AG10803 (cell line): ENCODE measurements at places on chromosomes 3 and 15.
A peak's percentile ranks its signal among the peaks of the same experiment; 100 is the strongest.

DNA sequence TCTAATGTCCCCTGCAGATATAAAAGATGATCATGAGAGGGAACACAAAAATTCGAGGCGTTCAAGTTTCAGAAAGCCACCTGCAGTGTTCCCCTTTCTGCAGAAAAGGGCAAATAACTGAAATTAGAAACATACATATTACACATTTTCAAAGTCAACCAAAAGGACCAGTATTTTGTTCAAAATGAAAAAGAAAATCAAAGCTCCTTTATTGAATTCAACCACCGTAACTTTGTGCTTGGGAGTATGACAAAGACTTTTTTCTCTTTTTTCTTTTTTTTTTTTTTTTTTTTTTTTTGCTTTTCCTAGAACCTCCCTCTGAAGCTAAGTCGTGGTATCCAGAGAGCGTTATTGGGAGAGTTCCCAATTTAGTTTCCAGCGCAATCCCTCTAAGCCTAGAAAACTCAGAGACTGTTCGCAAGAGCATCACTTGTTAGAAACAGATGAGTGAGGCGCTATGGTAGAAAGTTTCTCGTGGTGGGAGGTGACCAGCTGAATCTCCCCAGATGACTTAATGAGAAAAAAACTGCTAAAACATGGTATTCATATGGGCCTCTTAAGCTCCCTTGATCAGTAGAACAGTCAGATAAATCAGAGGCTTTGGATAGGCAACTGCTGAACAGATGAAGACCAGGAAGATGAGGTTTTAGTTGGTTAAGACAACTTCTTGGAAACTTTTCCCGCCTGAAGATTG lies 77.4 kb downstream of the MB21D2 start:
- DNase-seq, result no peak

DNA sequence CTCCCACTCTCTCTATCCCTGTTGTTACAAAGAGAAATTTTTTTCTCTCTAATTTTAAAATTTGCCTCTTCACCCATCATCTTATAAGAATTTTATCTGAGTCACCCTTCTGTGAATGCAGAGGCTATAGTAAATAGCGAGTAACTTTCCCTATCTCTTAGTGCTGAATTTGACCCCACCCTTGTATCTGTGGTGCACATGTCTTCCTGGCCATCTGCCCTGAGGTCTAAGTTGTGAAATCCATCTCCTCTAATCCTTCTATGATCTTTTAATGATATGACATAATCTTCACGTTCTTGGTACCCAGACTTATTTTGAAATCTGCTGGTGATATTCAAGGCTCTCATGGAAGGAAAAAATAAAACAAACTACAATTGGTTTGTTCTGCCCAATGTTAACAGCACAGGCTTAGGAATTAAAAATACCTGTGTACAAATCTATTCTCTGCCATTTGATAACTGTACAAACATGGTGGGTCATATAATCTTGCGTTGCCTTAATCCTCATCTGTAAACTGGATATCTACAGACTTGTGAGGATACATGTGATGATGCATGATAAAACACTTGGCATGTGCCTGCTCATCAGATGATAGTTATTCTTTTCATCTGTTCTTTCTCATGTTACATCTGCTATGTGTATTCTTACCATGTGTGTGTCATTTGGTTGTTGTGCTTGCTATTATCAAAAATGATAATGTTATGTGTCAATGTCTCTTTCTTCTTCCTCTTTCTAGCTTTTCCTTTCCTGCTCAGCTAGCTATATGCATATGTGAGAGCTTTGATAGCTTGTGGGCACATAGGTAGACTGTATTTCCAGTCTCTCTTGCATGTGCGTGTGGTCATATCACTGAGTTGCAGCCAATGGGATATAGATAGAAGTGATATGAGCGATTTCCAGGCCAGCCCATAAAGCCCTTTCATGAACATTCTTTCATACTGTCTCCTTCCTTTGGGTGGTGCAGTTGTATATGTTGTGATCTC lies 13.7 kb upstream of the CCR3 start:
- DNase-seq, result peak; percentile 84

GRCh38 chr15:71249986-71250385 lies 134.7 kb downstream of the THSD4 start:
- no peak for DNase-seq

- DNase-seq, result no peak
These were observed 213.5 kb downstream of the EDEM1 start for GRCh38 chr3:5401002-5401401.

GRCh38 chr3:45545476-45545875 lies 49.1 kb upstream of the LIMD1 start:
- peak; percentile 30 for DNase-seq

DNA sequence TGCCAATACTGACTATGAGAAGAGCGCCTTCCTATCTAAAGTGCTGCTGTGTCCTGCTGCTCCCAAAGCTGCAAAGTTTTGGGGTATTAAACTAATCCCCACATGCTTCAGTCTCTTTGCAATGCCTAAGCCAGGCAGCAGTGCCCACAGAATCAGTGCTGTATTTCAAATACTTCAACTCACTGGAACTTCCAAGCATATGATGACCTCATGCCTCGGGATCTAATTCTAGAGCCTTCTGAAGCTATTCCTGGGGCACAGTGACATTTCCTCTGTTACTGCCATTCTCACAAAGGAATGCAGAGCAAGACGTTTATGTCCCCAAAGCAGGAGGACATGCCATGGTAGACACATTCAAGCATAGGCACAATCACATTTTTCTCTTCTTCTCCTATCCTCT lies 78.5 kb downstream of the CD200 start:
- peak; percentile 5 for DNase-seq

GRCh38 chr3:64187065-64187959 lies 38.0 kb downstream of the PRICKLE2 start:
- DNase-seq, result peak; percentile 97

- no peak for DNase-seq
These were observed 35.6 kb upstream of the FGF7 start for GRCh38 chr15:49387471-49387870.

- peak; percentile 93 for DNase-seq
These were observed 9.5 kb upstream of the TRIM69 start for GRCh38 chr15:44726568-44727484.

DNA sequence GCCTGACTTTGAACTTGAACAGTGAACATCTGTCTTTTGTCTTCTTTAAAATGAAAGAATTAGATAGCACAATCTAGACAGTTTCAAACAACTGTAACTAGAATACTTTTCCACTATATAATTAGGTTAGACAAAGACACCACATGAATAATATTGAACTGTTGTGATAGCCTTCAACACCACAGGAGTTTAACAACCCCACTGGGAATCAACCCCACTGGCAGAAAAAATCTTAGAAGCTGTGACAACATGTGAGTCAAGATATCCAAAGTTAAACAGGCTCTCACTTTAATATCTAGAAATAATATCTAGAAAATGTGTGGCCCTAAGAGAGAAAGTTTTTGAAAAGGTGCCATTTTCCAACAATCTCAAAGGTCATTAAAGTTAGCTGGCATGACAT lies 64.4 kb upstream of the PRICKLE2 start:
- no peak for DNase-seq

DNA sequence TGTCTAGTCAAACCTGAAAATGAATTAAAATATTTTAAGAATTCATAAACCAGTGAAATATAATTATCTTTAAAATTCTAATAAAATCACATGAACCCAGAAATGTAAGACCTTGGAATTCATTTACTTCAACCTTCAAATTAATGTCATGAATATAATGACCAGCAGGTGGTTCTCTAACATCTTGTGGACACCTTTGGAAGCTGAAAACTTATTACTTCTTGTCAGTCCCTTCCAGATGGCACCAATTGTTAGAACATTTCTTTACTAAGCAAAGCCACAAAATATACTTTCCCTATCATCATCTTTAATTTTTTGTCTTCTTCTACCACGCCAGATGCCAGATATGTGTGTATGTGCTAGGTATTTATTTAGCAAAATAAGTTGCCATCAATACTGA lies 240.0 kb downstream of the MBNL1 start:
- DNase-seq, result no peak

- no peak for DNase-seq
These were observed 283.1 kb upstream of the LRRFIP2 start for GRCh38 chr3:37457378-37458065.

- no peak for DNase-seq
These were observed 33.5 kb downstream of the HMCES start for GRCh38 chr3:129312021-129312639.

- no peak for DNase-seq
These were observed 94.2 kb upstream of the THRB start for GRCh38 chr3:24588629-24589512.

DNA sequence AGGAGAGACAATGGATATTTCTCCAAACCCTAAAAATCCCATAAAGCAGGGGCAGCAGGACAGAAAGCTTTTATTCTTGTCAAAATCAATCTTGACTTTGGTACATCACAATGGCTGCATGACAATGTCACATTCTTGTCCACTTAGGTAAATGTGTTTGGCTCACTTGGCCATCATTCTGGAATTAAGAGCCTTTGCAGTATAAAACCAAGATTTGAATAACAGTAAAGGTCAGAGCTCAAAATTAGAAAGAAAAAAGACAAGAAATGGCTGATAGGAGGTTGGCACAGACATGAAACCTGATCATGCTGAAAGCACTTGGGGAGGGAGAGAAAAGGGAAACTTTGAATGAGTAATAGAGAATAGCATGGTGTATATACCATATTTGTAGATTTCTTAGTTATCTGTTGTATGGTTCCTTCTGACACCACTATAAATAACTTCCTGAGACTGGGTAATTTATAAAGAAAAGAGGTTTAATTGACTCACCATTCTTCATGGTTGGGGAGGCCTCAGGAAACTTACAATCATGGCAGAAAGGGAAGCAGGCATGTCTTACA lies 158.5 kb upstream of the SGO1 start:
- DNase-seq, result no peak

DNA sequence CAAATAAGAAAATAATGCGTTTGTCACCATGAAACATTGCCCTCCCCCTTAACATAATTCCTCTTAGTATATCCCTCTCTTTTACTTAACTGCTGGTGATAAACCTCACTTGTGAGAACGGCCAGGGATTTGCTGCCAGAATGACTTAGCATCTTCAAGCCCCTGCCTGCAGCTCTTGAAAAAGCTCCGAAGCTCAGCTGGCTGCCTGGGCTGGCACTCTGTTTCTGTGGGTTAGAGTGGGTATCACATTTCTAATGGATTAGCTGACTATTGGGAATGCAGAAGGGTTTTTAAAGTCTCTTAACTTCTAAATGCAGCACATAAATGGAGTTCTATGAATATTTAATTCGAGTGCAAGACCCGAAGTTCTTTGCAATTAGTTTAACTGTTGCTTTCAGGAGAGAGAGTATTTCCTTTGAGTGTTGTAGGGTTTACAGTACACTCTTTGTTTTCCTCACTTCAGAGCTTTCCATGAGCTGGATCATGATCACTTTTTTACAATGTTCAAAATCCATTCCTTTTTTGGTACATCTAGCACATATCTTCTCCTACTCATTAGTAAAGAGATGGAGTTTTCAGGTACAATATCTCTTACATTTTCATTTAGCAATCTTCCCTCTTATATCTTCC lies 124.7 kb upstream of the RBMS3 start:
- no peak for DNase-seq

DNA sequence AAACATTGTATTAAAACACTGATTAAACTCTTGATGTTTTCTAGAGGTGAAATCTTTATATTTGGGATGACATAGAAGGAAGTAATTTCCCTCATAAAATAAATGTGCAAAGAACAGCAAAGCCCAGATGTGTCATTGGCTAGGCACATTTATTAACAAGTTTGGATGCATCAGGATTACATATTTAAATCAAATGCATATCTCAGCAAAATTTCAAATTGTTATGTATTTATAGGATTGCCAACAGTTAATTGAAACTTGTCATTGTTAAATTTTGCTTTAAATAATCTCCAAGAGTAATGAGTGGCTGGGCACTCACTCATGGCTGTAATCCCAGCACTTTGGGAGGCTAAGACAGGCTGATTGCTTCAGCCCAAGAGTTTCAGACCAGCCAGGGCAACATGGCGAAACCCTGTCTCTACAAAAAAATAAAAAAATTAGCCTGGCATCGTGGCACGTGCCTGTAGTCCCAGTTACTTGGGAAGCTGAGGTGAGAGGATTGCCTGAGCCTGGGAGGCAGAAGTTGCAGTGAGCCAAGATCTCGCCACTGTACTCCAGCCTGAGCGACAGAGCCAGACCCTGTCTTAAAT lies 28.2 kb downstream of the ARIH1 start:
- no peak for DNase-seq

- DNase-seq, result no peak
These were observed 214.9 kb upstream of the ARRDC4 start for GRCh38 chr15:97745481-97746071.

- peak; percentile 15 for DNase-seq
These were observed 47.1 kb upstream of the CTDSPL start for GRCh38 chr3:37814547-37814946.

DNA sequence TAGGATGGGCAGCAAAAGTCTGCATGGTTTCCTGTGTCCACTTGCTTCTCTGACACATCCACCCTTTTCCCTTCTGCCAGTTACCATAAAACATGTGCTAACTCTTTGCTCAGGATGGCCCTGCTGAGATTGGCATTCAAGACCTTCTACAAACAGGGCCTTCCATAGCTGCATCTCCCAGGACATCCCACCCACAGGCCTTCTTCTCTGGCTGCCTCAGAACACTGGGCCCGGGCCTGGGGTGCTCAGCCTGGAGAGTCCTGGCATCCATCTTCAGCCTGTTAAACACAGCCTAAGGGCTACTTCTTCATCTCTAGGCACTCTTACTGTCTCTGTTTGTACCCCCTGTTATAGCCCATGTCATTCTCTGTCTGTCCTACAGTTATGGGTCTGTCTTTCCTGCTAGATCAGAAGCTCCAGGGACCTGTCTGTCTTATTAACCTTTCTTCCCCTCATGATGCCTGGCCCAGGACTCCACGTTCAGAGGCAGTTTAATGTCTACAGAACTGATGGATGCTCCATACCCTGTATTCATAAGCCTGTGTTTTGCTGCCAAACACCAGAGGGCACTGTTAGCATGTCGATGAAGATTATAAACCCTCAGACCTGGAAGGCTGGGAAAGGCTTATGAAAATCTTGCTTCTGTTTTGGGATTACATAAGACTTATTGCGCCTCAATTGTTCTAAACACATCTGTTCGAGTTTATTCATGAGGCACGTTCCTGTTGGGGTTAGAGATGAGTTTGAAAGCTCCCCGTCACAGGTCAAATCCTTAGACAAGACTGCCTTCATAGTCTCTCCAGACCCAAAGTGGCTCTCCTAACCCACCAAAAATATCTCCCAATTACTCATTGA lies 16.5 kb downstream of the SEMA3G start:
- peak; percentile 90 for DNase-seq

- peak; percentile 48 for DNase-seq
These were observed 349.4 kb downstream of the LRTM1 start for GRCh38 chr3:54578417-54578816.

- DNase-seq, result no peak
These were observed 201.7 kb upstream of the PFN2 start for GRCh38 chr3:150172356-150172755.
